ENCODE measurements at places on chromosomes 1 and 21.

GRCh38 chr1:55916907-55917306, 662.5 kb downstream of the PLPP3 start:
- no peak for DNase-seq

DNA sequence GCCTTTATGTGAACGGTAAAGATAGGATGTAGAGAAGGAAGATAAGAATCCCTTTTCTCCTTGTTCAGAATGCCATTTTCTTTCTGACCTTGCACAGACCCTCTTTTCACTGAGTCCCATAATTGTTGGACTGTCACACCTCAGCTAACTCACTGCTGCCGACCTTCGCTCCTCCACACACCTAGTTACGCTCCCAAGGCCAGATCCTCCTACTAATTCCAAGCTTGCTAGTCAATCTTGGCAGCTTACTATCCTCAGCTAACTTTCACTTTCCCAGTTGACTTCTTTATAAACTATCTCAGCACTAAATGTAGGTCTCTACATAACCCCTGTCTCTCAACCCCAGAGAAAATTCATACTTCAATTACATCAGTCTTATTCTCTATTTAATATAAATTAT, 471.8 kb upstream of the PRMT6 start:
- no peak for DNase-seq

DNA sequence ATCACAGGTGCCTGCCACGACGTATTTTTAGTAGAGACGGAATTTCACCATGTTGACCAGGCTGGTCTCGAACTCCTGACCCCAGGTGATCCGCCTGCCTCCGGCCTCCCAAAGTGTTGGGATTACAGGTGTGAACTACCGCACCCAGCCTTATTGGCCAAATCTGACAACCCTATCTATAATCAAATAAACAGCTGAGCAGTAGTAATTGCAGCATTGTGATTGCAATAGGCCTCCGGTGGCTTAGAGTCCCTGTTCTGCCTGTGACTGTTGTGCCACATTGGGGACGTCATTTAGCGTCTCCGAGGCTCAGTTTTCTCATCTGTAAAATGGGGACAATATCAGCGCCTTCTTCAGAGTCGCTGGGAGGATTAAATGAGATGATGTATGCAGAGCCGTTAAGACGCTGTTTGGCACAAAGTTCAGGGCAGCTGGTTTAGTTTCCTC, 569 bp upstream of the CAPN2 start:
- peak; percentile 17 for DNase-seq

DNA sequence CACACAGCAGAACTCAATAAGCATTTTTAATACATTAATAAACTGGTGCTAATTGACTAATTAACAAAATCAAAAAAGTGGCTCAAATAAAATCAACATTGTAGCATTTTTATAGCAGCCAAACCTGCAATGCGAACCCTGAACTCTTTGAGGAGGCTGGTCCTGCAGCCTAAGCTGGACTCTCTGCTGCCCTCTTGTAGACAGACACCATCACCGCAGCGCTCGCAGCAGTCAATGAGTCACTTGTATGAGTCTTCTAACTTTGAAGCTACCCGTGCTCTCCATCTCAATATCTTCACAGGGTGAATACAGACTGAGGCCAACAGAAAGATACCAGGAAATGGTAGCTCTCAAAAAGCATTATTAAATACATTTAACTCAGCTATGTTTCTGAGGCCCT, 9.7 kb upstream of the KRTAP7-1 start:
- DNase-seq = no peak

DNA sequence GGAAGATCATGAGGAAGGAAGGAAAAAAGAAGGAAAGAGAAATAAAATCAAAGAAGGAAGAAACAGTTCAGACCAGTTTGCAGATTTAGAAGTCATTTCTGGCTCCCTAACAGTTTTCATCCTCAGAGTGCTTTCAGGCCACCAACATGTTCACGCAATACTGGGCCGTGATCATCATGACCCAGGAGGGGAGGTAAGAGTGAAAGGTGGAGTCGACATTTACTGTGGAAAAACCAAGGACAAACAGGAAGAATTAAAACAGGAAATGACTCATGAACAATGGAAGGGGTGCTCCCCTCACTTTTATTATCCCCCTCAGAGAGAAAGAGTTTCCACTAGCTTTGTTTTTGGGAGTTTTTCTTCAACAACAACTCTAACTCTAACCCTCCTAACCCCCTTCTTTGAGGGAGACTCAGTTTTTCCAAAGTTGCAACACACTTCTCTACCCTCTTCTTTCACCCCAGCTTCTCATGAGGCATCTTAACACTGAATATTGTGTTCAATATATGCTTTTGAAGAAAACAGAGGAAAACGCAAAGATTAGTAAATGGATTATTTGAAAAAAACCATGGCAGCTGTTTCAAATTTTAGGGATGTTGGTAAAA, 60.4 kb downstream of the VANGL2 start:
- no peak for DNase-seq

GRCh38 chr1:224182057-224182865, 779 bp upstream of the DEGS1 start:
- peak; percentile 28 for DNase-seq

GRCh38 chr21:26457817-26458216, 115.3 kb downstream of the CYYR1 start:
- DNase-seq = no peak

DNA sequence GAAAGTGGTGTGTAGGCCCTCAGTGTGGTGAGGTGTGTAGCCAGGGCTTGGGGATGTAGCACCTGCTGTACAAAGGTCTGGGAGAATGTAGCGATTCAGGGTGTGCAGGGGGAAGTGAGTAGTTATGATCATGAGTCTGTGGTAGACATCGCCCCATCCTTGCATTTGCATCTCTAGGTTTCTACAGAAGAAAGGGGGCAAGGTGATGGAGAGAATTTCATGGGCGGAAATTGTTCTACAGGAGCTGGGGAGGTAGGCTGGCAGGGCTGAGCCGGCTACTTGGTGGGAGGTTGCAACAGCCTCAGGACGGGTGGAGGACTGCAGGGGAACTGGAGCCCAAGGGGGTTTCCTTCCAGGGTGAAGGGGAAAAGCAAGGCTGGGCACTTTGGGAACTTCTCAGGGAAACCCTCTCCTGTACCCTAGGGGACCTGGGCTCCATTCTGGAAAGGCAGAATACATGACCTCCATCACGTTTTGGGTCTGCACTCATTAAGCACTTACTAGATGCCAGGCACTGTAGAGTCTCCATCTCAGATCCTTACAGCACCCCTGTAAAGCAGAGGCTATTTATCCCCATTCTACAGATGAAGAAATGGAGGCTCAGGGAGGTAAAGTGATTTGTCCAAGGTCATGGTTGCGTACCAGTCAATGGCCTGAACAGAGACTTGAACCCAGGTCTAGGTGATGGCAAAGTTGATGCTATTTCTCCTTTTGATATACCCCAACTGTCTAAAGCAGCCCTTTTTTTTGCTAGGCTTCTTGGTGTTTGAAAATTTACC, 14.5 kb upstream of the TNFRSF1B start:
- no peak for DNase-seq

DNA sequence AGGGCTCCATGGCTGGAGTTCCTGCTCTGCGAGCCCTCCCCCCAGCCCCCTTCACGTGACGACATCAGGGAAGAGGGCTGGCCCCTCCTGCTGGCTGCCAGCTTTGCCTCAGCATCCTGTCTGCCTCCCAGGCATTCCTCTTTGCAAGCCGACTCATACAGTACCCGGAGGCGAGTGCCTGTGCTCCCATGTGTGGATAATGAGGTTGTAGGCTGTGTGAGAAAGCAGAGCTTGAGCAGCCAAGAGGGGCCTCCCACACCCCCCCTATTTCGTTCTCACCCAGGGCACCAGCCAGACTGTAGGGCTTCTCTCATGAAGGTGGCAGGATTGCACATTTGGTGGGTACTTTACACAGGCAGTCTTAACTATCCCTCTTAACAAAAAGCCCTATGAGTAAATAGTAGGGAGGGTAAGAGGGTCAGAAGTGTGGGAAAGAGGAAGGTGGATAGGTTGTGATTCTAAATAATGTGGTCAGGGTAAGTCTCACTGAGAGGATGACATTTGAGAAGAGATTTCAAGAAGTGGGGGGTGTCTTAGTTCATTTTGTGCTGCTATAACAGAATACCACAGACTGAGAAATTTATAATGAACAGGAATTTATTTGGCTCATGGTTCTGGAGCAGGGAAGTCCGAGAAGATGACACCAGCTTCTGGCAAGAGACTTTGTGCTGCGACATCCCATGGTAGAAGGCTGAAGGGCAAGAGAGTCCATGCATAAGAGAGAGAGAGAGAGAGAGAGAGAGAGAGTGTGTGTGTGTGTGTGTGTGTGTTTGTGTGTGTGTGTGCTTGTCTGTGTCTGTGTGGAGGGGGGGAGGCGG, 113.5 kb downstream of the OMA1 start:
- no peak for DNase-seq

DNA sequence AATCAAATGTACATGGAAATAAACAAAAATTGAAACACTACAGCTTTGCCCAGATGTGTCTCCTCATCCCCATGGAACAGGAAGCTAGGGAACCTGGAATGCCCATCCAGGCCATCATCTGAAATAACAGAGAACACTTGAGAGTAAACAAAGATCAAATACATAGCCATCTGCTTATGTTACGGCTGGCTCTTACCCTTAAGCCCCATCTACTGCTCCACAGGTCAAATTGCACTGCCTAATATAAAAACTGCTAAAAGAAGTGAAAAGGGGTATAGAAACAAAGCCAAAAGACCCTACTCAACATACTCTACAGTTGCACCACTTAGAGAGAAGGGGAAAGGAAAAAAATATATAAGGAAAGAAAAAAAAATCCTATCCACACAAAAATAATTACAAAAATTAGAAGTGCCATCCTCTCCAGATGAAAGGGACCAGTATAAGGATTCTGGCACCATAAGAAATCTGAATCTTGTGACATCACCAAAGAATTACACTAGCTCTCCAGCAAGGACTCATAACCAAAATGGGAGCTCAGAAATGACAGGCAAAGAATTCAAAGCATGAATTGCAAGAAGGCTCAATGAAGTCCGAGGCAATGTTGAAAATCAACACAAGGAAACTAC, 26.9 kb downstream of the OR6Y1 start:
- no peak for DNase-seq

- no peak for DNase-seq
Measured at GRCh38 chr1:204887846-204888245, 17.2 kb downstream of the NFASC start.

Measured in D721Med (cell line).